ENCODE measurements at places on chromosomes 1 and 21. TPM values are rescaled to one million over a fixed set of nuclear protein-coding genes. Genes with fewer than 3 reads are reported as not detected.

The KCNJ9 gene
- 0.05 TPM for total RNA-seq

The SELL gene
- total RNA-seq: 0.82 TPM

The VWA5B1 gene
- not detected for total RNA-seq

The OR14I1 gene
- total RNA-seq: not detected

GRCh38 chr21:42346866-42347600 is 3.8 kb downstream of the TFF2 start:
- no peak for DNase-seq

The CD84 gene
- total RNA-seq: not detected

The CACHD1 gene
- 48.6 TPM for total RNA-seq

The WDR64 gene
- total RNA-seq: 0.80 TPM

GRCh38 chr1:216826646-216827045 is 103.4 kb upstream of the ESRRG start:
- DNase-seq: no peak
